ENCODE measurements at places on chromosomes 7 and 10.

GRCh38 chr10:128480601-128481000 is 354.4 kb upstream of the MKI67 start:
- no peak for DNase-seq

DNA sequence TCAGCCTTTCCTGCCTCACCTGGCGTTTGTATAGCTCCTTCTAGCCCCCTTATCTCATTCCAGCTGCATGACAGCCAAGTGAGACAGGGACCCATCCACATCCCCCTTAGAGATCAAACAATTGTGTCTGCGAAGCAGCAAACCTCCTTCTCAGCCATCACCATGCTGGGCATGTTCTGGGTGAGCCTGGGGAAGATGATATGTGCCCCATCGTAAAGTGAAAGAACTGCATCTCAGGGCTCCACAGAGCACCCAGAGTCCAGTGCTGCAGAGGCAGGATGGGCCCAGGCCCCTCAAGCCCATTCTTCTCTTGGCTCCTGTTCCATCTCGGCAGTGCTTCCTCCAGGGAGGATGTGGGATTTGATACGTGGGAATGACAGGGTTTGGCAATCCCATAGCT is 43.2 kb downstream of the FIGNL1 start:
- DNase-seq, result no peak

DNA sequence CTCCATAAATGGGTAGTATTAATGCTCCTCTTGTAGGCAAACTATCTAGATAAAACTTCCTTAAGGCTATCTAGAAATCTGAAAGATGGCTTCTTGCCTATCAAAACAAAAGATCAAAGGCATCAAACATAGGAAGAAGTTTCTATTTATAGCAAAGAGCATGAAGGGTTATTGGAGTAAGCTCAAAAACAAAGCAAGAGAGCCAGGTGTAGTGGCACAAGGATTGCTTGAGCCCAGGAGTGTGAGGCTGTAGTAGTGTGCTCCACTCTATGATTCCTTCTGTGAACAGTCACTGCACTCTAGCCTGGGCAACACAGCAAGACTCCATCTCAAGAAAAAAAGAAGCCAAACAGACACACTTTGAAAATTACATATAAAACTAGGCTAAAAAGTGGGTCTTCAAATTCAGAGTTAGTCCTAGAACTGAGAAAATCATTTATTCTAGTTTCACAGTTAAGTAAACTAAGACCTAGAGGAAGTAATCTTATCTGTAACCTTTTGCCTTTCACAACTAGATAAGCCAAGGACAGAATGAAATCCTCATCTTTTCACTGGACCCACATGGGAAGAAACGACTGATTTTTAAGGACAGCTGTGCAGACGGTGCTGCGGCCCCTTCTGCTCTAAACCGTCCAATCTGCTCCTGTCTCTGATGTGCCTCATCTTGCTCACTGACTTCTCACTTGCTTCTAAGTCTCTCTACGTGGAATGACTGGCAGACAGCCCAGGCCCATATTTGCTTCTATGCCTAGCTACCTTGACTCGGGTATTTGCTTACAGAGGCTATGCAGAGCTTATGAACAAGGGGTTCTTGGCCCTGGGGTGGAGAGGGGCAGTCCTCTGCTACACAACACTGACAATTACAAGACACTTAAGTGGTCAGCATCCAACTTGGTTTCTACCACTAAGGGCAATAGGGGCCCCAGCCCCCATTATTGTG is 50.0 kb downstream of the ESYT2 start:
- DNase-seq, result no peak

DNA sequence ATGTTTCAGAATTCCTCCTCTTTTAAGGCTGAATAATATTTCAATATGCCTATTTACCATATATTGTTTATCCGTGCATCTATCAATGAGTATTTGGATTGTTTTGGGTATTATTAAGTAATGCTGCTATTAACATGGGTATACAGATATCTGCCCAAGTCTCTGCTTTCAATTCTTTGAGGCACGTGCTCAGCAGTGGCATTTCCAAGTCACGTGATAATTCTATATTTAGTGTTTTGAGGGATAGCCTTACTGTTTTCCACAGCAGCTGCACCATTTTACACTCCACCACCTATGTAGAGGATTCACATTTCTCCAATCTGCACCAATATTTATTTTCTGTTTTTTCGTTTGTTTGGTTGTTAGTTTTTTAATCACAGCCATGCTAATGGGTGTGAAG is 636.8 kb upstream of the ANKRD30A start:
- no peak for DNase-seq

- peak; percentile 59 for DNase-seq
Observed at GRCh38 chr7:155598810-155599210, 45.7 kb upstream of the RBM33 start.

DNA sequence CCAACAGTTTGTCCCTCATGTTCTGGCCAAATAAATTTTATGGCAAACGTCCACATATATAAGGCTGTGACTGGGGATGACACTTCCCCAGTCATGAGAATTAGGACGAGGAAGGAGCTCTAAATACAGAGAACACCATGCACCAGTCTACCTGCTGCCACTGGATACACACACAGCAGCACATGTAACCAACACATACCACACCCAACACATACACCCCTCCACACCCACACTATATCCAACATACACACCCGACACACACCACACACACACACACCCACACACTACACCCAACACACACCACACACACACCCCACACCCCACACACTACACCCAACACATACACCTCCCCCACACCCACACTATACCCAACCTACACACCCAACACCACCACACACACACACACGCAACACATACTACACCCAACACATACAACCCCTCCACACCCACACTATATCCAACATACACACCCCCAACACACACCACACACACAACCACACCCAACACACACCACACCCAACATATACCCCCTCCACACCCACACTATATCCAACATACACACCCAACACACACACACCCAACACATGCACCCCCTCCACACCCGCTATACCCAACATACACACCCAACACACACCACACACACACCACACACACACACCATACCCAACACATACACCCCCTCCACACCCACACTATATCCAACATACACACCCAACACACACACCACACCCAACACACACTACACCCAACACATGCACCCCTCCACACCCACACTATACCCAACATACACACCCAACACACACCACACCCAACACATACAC is 74.1 kb downstream of the HIPK2 start:
- DNase-seq, result no peak

GRCh38 chr7:17558135-17558534 is 259.7 kb downstream of the AHR start:
- no peak for DNase-seq

DNA sequence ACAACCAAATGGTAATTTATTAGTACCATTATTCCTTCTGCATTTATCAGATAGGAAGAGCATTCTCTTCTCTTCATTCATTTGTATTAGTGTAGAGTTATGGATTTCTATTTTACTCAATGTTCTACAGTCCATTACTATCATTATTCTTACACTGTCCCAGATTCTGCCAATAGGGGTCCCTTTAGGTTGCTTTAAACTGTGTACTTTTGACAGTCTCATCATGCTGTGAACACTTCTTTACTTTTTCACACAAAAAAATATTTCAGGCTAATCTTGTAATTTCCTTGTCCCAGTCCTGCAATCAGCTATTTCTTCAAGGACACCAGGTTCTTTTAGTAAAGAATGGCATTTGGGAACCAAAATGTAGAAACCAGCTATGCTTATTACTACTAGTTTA is 99.3 kb downstream of the ZNF248 start:
- DNase-seq, result no peak

GRCh38 chr10:94287336-94287735 is 75.4 kb downstream of the NOC3L start:
- no peak for DNase-seq

- peak; percentile 98 for DNase-seq
Observed at GRCh38 chr10:11881477-11882417, 58.6 kb downstream of the PROSER2 start.

DNA sequence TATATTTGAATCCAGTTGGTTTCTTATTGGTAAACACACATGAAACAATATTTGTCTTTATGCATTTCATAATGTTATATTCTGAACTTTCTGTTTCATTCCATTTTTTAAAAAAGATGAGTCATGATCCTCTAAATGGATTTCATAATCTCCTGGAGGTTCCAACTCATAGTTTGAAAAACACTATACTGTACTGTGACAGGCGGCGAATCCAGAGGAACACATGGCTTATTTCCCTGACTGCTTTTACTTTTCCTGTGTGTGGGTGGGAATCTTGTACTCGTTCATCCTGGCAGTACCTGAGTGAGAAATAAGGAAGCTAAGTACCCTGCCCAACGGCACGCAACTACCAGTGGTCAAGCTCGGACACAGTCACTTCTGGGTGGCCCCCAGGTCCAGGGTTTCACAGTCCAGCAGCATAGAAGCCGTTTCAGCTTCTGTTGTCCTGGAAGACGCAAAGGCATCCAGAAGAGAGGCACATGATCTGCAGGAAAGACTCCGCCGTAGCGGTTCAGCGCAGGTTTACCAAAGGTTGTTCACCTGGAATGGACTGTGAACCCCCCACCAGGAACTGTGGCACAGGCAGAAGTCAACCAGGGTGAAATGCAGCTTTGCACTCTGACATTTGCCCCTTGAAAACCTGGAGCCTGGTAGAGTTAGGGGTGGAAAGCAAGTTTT is 117.7 kb downstream of the CCNY start:
- no peak for DNase-seq

DNA sequence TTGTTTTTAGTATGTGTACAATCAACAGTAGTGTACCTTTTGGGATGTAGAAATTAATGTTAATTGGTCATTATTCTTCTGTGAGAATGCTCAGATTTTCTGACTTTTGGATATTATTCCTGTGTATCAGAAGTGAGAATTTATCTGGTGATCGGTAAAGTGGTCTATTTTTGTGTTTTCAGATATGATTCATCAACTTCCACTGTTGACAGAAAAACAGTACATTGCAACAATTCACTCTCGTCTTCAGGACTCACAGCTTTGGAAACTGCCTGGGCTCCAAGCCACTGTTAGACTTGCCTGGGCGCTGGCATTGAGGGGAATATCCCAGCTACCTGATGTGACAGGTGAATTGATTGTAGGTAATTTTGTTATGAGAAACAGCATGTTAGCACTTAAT is 20.9 kb downstream of the NUP205 start:
- no peak for DNase-seq

DNA sequence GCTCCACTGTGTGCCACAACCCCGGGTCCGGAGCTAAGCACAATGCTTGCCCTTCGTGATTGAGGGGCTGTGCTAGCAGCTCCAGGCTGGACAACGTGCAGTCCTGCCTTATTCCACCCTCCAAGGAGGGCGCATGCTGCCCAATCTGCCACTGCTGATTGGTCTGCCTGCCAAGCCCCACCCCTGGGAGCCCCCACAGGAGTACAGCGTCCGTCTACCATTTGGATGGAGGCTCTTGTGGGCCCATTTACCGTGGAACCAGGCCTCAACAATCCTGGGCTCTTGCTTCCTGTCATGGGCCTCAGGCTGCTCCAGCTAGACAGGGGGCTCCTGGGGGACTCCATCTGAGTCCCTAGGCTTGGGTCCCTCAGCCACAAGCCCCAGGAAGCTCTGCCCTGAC is 173.3 kb downstream of the SLIT1 start:
- DNase-seq, result no peak

GRCh38 chr10:126243306-126243705 is 145.0 kb downstream of the ADAM12 start:
- no peak for DNase-seq

DNA sequence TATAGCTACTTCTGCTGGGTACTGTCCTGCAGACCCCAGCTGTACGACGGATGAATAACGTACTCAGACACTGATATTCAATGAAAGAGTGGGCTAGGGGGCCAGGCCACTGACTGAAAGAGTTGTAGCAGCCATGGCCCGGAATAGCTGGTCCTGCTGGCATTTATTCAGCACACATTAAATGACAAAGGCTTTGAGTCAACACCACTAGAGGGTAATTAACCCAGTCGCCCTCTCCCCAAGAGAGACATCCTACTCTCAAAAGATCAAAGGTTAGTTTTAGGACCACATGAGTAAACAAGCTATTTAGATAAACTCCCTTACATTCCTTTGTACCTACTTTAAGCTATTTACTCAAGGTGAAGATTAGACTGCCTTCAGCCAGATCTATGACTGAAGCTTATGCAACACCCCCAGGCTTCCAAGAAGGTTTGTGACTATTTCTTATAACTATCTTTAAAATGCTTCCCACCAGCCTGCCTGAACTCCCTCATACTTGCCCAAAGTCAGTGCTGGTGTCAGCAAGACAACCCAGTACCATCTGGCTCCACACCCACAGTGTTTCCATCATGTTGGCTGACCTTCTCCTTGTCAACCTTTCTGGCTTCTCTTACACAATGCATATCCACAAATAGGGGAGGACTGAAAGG is 629.1 kb downstream of the SORCS1 start:
- DNase-seq, result no peak

- DNase-seq, result no peak
Observed at GRCh38 chr7:37035631-37036030, 311.3 kb upstream of the AOAH start.

DNA sequence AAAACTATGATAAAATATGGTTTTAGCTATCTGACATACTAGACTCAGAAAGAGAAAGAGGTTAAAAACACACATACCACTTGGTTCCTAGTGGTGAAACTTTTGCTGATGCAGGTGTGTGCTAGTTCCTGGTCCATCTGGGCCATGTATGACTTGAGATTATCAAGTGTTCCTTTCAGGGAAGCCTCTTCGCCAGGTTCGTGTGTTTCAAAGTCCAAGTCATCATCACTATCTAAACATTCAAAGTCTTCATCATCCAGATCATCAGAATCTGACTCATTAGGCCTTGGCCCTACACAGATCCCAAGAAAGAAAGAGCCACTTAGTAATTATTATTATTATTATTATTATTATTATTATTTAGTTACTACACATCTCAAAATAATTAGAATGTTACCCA is 26.4 kb downstream of the NUDT13 start:
- no peak for DNase-seq

GRCh38 chr10:2392145-2392812 is 655.0 kb upstream of the ADARB2 start:
- DNase-seq, result no peak

DNA sequence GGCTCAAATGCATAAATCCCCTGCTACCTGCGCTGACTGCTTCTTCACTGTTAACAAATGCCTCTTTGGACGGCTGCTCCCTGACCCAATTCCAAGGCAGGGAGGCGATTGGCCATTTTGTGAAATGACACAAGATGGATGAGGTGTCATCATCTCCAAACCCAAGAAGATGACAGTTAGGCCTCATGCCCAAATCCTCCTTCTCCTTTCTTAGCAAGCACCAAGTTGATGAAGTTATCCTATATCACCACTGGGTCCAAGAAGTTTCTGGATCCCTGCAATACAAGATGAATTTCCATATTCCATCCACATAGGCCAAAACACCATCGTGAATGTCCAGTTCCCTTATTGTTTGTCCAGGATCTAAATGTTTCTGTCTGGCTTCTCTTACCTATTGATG is 98.5 kb upstream of the RAB11FIP2 start:
- DNase-seq, result no peak
